Pancreas (tissue), 10 donors: ENCODE measurements at places on chromosomes 7 and 10. TPM values are rescaled to one million over a fixed set of nuclear protein-coding genes. Genes with fewer than 3 reads are reported as not detected.
A peak's percentile ranks its signal among the peaks of the same experiment; 100 is the strongest.

CFAP70 gene
- 28.8 TPM for polyA plus RNA-seq

RBM20 gene
- polyA plus RNA-seq = 23.6 TPM

DNA sequence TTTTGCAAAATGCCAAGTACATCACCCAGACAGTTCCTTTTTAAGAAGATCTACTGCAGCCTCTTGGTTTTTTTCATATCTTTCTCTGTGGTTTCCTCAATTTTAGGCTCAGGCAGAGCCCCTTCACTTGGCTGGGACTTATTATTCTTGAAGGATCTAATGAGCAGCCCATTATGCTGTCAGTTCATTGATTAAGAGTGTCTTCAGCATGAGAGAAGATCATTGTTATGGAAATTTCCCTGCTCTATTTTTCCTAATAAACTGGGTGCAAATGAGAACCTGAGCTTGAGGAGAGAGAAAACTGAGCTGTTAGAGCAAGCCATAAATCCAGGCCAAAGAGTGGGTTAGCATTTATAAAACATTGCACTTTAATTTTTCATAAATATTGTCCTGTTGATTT, 146.5 kb downstream of the SEC23IP start:
- no peak for DNase-seq

DNAJB9 gene
- polyA plus RNA-seq = 37.6 TPM

- no peak for DNase-seq
Observed at GRCh38 chr10:99393683-99394082, 36.7 kb downstream of the GOT1 start.

GRCh38 chr7:127799535-127800305, 147.7 kb downstream of the SND1 start:
- no peak for DNase-seq

UNCX gene
- polyA plus RNA-seq = not detected

- no peak for DNase-seq
Observed at GRCh38 chr7:94366832-94367231, 27.9 kb upstream of the COL1A2 start.

DNA sequence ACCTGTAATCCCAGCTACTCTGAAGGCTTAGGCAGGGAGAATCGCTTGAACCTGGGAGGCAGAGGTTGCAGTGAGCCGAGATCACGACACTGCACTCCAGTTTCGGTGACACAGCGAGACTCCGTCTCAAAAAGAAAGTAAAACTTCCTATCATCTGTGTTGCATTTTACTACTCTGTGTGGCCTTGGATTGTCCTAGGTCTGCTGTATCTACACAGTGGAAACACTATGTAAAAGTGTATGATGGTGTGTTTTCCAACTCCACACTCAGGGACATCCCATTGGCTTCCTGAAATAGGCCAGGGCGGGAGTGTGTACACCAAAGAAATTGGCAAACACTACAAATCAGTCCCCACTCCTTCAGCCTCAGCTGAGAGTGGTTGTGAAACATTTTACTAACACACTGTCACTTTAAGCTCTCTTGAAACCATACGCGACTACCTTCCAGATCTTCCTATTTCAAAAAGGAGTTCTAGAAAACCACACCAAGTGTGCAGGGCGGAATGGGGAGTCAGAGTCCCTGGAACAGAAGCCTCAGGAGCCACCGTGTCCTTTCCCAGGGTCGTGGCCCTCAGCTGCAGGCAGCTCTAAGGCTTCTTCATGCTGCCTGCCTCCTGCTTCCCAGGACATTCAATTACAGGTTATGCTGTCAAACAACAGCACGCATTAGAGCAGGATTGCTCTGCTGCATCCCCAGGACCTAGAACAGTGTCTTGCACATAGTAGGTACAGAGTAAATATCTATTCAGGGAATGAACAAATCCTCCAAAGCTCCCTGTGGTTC, 275.4 kb downstream of the PARD3 start:
- DNase-seq = no peak

CPED1 gene
- polyA plus RNA-seq = 0.57 TPM

GRCh38 chr7:140518370-140519006, 39.2 kb upstream of the MKRN1 start:
- DNase-seq = no peak

CFTR gene
- 247 TPM for polyA plus RNA-seq

DNA sequence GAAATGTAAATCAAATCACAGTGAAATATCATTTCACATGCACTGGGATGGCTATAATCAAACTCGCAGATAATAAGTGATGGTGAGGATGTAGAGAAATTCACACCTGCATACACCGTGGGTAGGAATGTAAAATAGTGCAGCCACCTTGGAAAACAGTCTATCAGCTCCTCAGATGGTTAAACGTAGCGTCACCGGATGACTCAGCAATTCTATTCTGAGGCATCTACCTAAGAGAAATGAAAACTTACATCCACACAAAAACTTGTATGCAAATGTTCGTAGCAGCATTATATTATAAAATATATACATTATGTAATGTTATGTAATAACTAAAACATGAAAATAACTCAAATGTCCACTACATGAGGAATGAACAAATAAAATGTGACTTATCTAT, 38.9 kb downstream of the SH3PXD2A start:
- DNase-seq = no peak

MYOZ1 gene
- 1.2 TPM for polyA plus RNA-seq

- DNase-seq = no peak
Observed at GRCh38 chr10:119677126-119677525, 25.9 kb downstream of the BAG3 start.

- no peak for DNase-seq
Observed at GRCh38 chr7:112866424-112866823, 76.2 kb upstream of the TMEM168 start.

OPALIN gene
- polyA plus RNA-seq = not detected

- peak; percentile 12 for DNase-seq
Observed at GRCh38 chr7:124480036-124480820, 285.4 kb downstream of the GPR37 start.

DNA sequence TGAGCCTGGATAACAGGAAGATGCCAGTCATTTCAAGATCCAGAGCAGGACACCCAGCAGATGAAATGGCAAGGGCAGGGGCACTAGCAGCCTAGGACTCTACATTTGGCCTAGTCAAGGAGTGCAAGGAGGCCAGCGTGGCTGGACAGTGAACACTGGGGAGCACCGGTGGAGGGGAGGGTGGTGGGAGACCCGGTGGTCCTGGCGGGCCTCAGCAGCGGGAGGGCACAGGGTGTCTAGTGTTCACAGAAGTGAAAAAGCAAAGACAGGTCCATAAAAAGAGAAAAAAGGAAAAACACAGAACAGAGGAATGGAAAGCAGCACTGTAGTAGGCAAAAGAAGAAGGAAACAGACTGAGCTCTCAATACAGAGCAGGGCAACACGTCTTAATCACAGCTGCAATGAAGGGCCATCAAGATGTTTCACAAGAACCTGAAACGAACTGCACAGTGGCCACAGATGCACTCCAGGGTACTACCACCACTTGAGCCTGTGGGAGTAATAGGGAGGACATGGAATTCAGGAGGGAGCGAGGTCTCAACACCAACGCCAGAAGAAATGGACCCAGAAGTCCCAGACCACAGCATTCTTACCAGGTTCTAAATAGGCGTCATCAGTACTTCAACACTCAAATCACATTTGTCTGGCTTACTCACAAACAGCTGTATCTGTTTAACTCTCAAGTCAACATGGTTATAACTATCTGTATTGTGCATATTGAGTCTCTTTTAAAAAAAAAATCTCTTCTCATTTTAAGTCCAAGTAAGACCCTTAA, 573.7 kb downstream of the PARD3 start:
- DNase-seq = no peak

ANK3 gene
- polyA plus RNA-seq = 3.3 TPM

GRCh38 chr10:92290837-92291615, at the start of the genes CPEB3 and MARCHF5:
Gene CPEB3 (minus strand): TSS chr10:92291078. CDS start chr10:92240350, 50,728 bp downstream.
Gene MARCHF5 (plus strand): TSS chr10:92291167. CDS start chr10:92291495, 328 bp downstream.
- DNase-seq = peak; percentile 97

GRCh38 chr7:123996327-123996625, 36.6 kb downstream of the TMEM229A start:
- DNase-seq = no peak

GRCh38 chr7:84060760-84061261, 133.8 kb downstream of the SEMA3A start:
- no peak for DNase-seq

- DNase-seq = peak; percentile 43
Observed at GRCh38 chr10:72276421-72277339, 3.0 kb downstream of the DDIT4 start.

UTF1 gene
- not detected for polyA plus RNA-seq

GLRX3 gene
- polyA plus RNA-seq = 26.8 TPM

DNA sequence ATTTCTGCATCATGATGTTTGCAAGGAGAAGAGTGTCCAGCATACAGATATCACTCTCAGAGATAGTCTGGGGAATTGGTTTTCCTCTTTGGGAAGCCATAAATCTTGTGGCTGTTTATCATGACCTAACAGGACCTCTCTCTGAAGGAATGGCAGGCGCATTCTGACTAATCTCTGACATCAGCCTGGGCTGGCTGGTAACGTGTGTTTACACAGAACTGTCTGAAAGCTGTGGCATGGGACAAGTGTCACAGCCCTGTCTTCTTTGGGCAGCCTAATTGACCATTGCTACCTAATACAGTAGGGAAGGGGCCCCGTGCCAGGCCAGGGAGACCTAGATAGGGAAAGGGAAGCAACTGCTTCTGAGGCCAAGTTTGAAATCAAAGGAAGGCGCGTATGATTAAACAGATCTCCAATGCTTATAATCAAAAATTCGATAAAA, 73.9 kb upstream of the CABCOCO1 start:
- DNase-seq = no peak

SPDYE9 gene
- polyA plus RNA-seq = not detected

DNA sequence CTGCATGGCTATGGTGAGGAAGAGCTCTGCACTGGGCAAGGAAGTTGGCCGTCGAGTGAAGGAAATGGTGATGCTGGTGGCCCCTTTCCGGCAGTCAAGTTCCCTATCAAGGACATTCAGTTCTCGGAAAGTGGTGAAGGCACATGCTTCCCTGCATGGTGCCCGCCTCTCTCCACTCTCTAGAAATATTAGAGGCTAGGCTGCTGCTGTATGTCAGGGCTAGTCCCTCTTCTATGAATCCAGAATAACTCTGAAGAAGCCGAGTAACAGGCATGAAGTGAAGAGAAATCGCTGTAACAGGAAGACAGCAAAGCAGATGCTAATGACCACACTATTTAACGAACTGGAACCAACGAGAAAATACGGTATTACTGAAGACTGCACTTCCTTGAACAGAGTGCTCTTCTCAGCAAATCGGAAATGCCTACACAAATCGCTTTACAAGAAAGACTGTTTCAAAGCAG, 5.4 kb downstream of the IDI1 start:
- no peak for DNase-seq

- DNase-seq = no peak
Observed at GRCh38 chr10:76509446-76509845, 1078.0 kb downstream of the LRMDA start.

- DNase-seq = peak; percentile 4
Observed at GRCh38 chr10:42989481-42989921, 87.4 kb upstream of the RET start.

- DNase-seq = no peak
Observed at GRCh38 chr7:35386082-35386815, 132.3 kb upstream of the TBX20 start.

DNA sequence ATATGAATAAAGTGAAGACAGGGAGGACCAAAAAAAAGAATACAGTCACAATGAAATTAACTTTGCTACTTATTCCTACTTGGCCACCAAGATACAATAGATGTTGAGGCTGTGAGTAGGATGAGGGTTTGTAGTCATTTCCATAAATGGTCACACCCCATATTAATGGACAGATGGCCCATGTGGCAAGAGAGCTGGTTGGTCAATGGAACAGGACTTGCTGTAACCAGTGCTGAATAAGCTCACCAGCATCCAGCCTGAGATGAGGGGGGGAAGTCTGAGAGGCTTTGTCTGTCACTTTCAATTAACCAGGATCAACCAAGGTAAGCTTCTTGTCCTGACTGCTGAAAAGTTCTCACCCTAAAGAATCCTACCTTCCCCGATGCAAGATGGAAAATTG, 130.4 kb upstream of the KCNMA1 start:
- DNase-seq = no peak

DNA sequence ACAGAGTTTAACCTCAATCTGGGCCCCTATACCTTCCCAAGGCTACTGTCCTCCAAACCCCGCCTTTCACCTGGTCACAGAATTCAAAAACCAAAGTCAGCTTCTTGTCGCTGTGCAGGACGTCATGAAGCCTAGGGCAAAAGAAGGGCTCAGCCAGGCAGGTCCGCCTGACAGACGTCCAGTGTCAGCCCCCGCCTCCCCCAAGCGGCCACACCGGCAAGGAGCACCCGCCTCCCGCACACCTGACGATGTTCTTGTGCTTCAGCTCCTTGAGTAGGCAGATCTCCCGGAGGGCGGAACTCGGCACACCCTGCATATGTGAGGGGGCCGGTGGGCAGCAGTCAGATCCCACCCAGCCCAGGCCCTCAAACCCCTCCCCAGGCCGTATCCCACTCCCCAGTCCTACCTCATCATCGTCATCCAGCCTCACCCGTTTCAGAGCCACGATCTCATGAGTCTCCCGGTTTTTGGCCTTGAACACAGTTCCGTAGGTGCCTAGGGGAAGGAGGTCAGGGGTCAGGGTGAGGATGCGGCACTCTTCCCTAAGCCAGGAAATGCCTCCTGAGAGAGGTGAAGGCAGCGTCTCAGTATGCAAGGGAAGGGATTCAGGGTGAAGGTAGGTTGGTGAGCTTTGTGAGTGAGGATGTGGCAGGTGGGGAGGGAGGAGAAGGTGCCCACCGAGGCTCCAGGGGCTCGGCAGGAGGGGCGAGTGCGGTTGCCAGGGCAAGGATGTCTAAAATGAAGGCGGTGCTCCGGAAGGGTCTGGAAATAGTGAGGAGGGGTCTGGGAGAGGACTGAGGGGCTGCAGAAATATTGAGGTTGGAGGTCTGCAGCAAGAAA, 811 bp downstream of the CDK5 start:
- no peak for DNase-seq

DNA sequence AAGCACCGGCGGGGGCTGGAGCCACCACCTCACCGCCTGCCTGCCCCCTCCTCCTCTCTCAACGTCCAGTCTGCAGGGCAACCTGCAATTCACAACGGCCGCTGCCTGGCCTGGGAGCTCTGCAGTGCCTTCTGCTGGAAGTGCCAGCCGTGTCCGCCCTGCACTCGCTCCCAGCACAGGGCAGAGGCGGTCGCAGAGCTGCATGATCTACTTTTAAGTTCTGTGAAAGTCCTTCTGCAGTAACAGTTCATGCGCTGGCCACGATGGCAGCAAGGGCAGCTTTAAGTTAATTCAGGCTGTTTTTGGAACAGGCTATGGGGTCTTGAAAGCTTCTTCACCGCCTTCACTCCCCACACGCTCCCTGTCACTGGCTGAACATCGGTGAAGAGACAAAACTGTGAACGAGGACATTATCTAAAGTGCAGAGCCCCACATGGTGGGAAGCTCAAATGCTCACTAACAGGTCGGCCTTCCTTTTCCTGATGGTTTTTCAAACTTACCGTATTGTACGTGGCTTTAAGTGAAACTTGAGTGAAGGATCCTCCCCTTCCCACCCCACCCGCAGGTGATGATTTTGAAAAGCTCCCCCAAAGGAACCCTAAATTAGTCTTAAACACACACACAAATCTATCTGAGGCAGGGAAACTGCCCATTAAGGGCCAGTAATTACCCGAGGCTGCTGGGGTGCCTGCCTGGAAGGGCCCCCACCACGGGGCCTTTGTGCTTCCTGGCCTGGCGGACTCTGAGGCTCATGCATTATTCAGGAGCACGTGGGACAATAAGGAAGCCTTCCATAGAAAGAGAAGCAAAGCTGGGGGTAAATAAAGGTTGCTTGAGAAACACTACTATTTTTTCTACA, 504.3 kb downstream of the DNAJB6 start:
- DNase-seq = no peak

GRCh38 chr7:82430500-82431465, 12.8 kb downstream of the CACNA2D1 start:
- no peak for DNase-seq
